ENCODE measurements at places on chromosomes 12 and 14. TPM values are rescaled to one million over a fixed set of nuclear protein-coding genes. Genes with fewer than 3 reads are reported as not detected.

Gene GPR84
- total RNA-seq, result not detected

Gene ZNF385A
- total RNA-seq, result 6.9 TPM

Gene CCDC177
- not detected for total RNA-seq

Gene TROAP
- 6.7 TPM for total RNA-seq

Gene DHRS2
- not detected for total RNA-seq

Gene LPAR5
- total RNA-seq, result not detected

Gene ART4
- total RNA-seq, result 15.6 TPM

Gene MDGA2
- total RNA-seq, result not detected

Gene OR4K5
- total RNA-seq, result not detected

Gene FAM234B
- total RNA-seq, result 5.3 TPM

Gene TAS2R42
- total RNA-seq, result not detected

Gene TSPAN19
- not detected for total RNA-seq

Gene TPH2
- not detected for total RNA-seq

Gene BHLHE41
- 4.9 TPM for total RNA-seq

Gene LLPH
- 11.2 TPM for total RNA-seq

Gene PTGER2
- 5.6 TPM for total RNA-seq

Gene KLRC3
- not detected for total RNA-seq

Gene MFAP5
- total RNA-seq, result 31.1 TPM
